ENCODE measurements at places on chromosomes 5 and 9.

- no peak for DNase-seq
Measured at GRCh38 chr9:131144201-131144600, 18.8 kb downstream of the NUP214 start.

GRCh38 chr9:106613250-106613737 is 249.7 kb upstream of the ZNF462 start:
- no peak for DNase-seq

GRCh38 chr9:33458444-33458843 is 11.1 kb upstream of the AQP3 start:
- DNase-seq = peak; percentile 52

DNA sequence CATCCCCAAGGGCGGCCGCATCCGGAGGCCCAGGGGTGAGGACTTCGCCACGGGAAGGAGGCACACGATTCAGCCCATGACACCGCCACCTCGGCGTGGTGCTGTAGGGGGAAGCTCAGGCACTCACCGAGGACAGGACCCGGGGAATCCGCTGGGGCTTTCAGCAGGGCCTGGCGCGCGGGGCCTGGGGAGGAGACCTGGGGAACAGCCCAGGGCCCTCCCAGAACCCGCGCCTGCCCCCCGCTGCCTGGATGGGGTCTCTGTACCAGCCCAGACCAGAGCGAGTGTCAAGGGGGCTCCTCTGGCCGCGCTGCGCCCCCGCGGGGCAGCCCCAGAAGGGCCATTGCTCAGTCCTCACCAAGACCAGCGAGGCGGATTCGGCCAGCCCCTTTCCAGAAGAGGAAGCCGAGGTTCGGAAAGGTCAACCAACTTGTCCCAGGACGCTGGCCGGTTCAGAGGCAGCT is 12.8 kb downstream of the COL23A1 start:
- no peak for DNase-seq

- DNase-seq = no peak
Measured at GRCh38 chr9:99411068-99411467, 189.0 kb downstream of the SEC61B start.

DNA sequence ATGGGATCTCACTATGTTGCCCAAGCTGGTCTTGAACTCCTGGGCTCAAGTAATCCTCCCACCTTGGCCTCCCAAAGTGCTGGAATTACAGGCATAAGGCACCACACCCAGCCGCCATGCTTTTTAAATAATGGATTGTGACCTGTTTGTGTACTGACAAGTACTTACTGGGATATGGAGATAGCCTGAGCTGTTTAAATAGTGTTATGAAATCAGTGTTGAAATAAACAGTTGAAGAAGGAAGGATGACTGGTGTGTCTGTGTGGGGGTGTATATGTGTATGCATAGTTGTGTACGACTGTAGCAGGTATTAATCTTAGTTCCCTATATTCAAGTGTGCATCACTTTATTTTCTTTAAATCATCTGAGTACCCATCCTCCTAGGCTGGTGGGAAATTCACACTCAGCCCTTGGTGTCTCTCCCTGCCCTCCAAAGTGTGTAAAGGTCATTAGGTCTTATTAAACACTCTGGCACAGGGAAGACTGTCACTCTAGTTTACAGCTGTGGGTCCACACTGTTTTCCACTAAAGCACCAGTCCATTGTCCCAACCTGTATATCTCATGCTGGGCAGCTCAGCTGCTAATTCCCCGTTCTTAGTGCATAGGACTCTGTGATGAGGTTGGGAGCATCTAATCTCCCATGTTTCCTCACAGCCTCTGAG is 91.0 kb downstream of the SNX18 start:
- DNase-seq = no peak

DNA sequence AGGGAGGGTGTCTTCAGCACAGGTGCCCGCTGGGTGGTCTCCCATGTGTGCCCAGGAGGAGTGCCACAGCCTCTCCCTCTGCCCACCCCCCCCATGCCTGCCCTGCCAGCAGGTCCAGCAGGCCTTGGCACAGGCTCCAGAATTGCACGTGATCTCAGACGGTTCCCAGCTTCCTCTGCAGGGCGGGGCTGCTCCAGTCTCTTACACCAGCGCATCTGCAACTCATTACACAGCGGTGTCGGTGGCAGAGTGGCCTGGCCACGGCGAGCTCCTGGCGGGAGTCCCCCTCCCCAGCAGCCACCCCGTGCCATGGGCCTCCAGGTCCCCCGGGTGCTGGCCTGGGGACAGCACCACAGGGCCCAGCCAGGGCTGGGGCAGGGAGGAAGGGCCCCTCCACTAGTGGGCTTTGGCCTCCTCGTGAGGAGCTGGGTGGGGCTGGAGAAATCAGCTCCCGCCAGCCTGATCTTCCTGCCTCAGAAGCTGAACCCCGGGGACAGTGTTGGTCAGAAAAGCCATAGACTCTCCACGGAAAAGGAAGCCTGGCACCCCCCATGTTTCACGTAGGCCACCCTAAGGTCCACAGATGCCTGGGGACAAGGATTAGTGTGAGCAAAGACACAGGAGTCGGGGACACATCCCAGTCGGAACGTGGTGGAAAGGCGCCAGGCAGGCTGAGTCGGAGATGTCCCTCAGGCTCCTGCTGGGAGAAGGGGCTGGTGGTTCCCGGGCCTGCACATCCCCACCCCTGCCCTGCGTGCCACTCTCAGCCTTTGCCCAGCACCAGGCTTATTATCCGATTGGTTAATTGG is 40.2 kb downstream of the RXRA start:
- DNase-seq = no peak

DNA sequence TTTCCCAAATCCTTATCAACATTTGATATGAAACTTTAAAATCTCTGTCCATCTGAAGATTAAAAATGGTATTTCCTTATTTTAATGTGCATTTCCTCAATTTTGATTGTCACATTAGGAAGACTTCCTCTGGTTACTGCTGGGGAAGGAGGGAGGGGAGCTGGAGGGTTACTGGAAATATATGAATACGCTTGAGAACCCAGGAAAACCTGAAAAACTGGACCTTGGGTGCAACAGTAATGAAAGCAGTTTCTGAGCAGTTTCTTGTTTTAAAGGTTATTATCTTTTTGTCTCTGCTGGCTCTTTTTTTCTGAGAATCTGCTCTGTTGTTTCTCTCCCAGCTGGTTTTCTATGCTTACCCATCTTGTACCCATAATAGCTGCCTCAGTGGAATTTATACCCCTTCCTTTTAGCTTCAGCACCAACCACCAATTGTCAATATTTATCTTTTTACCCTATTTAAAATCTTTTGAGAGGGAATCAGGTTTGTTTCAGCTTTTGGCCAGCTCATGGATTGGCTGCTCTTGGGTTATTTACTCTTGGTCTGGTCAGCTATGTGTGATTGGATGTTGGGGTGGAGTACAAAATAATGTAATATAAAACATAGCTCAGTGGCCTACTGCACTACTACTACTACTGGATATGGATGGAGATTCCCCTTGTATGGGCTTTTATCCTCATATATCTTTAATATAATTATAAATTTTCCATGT is 67.4 kb downstream of the UNC13B start:
- no peak for DNase-seq

DNA sequence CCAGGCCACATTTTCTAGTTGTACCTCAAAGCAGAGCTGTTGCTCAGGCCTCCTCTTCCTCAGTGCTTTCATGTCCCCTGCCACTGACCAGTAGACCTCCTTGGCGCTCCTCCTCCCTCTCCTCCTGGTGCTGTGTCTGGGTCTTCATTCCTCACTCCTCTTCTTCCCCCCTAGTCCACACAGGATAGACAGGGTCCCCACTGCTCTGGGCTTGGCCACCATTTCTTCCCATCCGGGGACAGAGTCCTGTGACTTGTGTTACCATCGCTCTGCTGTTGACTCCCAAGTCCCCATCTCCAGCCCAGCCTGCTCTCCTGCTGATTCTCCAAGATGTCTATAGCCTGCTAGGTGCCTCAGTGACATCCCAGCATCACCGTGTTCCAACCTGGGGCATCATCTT is 88.2 kb upstream of the HRH2 start:
- DNase-seq = no peak

- DNase-seq = peak; percentile 62
Measured at GRCh38 chr5:141513627-141514329, 24.9 kb downstream of the PCDHGC5 start.

GRCh38 chr9:107628444-107628843 is 138.9 kb upstream of the KLF4 start:
- DNase-seq = no peak

DNA sequence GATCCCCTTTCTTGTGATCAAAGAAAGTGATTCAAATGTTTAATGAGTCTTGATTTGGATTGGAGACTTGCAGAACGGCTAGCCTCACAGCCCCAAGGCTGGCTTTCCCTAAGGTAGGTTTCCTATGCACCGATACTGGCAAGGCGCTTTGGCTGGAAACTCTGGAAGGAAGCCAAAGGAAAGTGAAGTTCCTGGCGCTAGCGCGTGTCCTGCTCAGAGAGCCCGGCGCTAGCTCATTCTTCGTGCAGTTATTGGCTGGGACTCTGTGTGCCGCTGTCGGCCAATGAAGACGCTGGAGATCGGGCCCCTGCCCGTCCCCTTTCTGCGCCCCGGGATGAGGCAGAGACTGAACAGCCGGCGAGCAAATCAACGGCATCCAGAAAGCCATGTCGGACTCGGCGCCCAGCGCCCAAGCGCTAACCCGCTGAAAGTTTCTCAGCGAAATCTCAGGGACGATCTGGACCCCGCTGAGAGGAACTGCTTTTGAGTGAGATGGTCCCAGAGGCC is at the start of gene PCDHGC3:
TSS of gene PCDHGC3 (plus strand) at position 342 of the 507 bp plus-strand sequence. CDS start at position 493, 151 bp downstream.
- peak; percentile 84 for DNase-seq

GRCh38 chr9:6873857-6874256 is 116.1 kb downstream of the KDM4C start:
- DNase-seq = no peak

DNA sequence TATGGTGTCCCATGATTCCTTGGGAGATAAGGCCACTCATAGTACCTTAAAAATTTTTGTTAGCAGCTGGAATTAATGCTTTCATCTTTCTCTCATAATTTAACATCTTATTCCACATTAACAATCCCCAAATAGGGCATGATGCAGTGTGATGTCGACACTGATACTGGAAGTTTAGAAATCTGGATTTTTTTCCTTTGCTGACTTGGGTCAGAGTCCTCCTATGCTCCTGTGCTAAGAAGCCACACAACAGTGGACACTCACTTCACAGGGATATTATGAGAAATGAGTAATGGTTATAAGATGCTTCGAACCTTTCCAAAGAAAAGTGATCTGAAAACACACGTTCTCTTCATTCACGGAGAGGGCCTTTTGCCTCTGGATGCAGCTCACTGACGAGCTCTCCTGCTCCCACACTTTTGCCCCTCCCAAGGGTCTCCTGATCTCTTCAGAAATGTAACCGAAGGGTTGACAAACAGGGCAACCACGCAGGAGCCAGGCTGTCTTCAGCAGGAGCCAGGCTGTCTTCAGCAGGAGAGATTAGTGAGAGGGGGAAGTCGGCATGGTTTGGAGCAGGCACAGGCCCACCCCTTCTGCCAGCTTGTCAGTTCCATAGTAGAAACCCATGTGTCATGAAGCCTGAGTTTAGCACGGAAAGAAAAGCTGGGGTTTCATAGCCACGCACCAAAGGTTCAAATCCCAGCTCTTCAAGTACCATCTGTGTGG is 247.8 kb downstream of the AOPEP start:
- DNase-seq = no peak

DNA sequence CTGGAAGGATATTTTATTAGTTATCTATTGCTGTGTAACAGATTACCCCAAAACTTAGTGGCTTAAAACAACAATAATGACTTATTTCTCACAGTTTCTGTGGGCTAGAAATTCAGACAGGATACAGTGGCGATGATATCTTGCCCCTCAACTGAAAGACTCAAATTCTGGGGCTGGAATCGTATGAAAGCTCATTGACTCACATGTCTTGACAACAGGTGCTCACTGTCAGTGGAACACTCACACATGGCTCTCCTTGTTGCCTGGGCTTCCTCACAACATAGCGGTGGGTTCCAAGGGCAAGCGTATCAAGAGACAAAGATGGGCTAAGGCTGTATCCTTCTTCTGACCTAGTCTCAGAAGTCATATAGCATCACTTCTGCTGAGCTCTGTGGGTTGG is 3.7 kb upstream of the GNPDA1 start:
- no peak for DNase-seq

DNA sequence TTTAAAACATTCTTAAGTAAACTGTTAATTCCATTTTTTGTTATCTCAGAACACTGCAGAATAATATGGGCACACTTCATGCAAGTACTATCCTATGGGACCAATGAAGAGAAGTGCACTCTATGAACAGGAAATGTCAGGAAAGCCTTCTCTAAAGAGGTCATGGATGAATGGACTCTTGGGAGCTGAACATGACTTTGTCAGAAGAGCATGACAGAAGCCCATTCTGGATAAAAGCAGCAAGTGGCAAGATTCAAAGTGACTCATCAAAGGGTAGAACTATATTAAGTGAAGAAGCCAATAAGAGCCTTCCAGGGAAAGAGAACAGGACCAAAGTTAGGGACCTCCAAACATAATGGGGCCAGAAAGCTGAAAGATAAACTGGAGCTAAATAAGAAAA is 94.0 kb downstream of the RAPGEF6 start:
- DNase-seq = no peak

DNA sequence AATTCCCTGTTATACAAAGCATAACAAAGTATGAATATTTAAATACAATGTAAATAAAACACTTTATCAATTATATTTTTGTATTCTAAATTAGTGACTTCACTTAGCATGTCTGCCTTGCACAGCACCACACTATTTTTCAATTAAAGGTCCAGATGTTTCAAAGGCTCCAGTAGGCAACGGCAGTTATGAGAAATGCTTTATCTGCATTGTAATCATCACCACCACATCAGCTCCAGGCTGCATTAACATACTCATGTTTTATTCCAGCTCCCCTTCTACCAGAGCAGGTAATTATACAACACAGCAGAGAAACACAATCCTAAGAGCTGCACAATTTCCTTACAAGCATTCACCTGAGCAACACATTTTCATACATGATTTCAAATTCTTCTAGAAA is 102.8 kb downstream of the MAPKAP1 start:
- DNase-seq = no peak

DNA sequence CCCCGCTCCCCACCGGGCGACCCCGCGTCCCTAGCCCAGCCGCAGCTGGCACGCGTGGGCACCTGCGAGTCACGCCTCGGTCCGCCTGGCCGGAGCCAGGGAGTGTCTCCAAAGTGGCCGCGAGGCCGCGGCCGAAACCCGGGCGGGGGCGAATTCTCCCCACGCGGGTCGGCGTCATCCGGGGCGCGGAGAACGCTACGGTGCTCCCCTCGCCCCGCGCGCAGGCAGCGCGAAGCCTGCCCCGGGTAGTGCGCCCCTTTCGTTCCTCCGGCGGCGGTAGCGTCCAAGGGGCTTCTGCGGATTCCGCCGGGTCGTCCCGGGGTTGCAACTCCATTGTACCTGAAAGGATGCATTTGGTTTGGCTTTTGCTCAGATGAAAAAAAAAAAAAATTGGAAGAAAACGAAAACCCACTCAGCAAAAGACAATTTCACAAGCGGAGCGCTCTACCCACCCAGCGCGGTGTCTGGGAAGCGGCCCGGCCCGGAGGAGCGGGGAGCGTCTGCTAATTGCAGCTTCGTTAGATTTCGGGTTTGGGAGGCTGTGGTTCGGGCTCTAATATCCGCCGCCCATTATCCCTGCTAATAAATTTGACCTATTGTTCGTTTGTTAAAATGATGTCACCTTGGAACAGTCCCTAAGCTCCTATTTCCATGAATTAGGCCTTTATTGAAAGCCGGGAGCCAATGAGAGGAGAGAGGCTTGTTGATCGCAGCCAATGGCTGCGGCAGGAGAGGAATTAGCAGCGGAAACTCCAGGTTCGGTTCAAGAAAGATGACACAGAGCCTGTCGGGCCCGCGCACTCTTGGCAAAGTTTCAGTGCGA is at the start of gene TLX3:
TSS of gene TLX3 (plus strand) at position 796 of the 823 bp plus-strand sequence. CDS start 118 bp downstream, outside the sequence.
- peak; percentile 33 for DNase-seq
